Kidney epithelial cell (primary cell): ENCODE measurements at places on chromosomes 6 and 20.

DNA sequence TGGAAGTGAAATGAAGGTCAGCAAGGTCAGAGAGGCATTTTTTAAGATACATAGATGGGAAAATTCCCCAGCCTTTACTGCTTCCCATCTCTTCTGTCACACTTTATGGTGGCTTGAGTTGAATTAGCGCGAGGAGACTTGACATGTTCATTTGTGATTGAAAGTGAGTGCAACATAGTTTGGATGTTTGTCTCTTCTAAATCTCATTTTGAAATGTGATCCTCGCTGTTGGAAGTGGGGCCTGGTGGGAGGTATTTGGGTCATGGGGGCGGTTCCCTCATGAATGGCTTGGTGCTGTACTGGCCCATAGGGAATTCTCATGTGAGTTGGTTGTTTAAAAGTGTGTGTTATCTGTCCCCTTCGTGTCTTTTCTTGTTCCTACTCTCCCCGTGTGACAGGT lies 237.2 kb downstream of the CDKAL1 start:
- DNase-seq, result no peak

DNA sequence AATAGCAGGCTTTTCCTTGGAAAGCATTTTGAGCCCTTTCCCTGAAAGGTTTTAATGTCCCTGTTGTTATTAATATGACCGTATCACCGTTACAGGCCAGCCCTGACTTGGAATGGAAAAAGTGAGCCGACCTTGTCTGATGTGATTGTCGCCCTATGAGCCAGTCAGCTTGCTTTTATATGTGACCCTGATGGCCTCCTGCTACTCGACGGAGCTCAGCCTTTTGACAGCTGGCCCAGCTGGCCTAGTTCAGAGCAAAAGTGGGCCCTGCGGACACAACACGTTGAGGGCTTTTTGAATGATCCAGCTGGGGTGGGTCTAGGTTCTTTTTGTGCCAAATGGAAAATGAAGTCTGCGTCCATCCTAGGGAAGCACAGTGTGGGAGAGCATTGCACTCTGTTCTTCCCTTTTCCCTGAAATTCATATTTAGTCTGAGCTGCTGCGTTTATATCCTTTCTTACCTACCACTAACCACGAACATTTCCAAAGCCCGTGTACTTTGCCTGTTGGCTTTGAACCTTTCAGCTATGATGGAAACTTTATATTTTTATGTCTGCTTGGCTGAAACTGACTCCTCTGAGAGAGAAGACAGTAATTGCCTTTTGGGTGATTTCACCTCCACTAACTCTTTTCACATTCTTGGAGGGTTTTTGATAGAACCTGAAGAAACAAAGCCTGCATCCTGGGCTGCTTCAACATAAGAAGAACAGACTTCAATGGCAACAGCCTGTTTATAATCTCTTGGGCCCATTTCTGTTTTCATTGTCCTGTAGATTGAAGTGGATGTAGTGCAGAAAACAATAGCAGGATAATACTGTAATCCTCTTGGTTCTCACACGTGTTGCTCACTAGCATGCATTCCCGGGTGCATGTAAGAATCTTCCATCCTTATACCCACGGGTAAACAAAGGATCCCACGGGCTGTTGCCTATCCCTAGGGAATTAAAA lies 121.8 kb upstream of the HDGFL1 start:
- no peak for DNase-seq

DNA sequence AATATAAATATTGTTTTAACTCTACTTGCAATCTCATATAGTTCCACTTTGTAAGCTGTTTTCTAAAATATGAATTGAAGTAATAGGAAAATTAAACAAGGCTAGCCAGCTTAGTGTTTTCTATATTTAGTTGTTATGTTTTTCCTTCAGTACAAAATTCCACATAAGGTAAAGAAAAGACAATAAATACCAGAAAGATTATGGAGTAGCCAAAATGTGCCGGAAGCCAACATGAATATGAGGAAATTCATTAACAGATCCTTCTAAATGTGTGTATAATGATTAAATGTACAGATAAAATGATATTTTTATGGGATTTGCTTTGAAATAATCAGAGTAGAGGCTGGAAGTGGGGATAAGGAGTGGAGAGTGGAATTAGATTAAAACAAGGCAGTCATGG lies 52.5 kb upstream of the COL21A1 start:
- DNase-seq, result no peak

DNA sequence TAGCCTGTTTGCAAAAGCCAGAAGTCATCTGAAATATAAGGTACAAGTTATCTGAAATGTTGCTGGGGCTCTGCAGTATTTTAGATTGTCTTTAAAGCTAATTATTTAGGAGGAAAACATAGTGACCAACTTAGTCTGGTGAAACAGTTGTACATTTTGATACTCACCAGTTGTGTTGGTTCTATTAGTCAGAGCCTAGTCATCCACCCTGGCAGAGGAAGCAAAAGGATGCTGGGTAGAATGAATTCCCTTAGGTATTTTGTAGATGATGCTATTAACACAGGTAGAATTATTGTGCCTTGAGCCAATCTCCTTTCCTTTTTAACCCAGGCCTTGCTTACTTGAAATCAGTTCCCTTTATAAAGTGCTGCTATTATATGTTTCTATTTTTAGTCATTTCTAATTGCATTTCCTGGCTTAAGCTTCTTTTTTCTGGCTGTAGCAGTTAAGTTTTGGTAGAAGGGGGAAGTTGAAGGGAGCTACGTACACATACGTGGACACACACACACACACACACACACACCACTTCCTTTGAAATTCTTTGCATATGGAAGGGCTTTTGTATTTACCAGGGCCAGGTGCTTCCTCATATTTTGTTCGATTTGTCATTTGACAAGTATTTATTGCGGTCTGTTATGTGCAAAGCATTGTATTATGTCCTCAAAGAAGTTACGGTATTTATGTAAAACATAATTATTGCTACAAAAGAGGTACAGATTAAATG lies 82.4 kb downstream of the RTN4IP1 start:
- peak; percentile 67 for DNase-seq

DNA sequence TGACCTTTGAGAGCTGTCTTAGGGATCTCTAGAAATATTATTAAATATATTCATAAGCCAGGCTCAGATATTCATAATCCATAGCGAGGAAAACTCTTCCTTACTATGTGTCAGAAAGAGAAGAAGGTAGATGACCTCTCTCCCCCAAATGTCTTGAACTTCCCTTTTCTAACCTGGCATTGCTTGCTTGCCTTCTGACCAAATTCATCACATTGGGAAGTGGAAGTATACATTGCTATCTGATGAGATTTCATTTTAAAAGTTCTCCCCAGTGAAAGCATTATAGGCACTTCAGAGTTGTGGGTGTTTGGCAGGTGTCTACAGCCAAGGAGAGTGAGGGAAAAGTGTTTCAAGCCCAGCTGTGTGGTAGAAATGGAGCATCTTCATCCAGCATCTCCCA lies 197.3 kb downstream of the ZFAND3 start:
- DNase-seq, result no peak

GRCh38 chr6:46269447-46270229 lies 98.9 kb upstream of the ENPP5 start:
- no peak for DNase-seq
